Activated naive CD4-positive, alpha-beta T cell treated with anti-CD3 and anti-CD28 coated beads for 36 hours (primary cell): ENCODE measurements at places on chromosomes 5 and 9.

GRCh38 chr9:74953235-74953751, 581 bp upstream of the C9orf40 start:
- DNase-seq = no peak

DNA sequence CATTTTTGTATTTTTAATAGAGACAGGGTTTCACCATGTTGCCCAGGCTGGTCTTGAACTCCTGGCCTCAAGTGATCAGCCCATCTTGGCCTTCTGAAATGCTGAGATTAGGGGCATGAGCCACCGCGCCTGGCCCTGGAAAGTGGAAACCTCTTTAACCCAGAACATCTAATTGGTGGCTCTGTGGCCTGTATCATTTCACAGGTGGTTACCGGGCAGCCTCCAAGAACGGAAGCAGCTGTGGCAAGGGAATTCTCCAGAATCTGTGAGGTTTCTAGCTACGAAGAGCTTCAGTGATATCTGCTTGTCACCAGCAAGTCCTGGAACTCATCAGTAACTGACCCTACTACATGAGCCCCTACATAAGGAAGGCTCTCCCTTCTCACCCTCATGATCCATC, 194.9 kb downstream of the DCP2 start:
- no peak for DNase-seq

DNA sequence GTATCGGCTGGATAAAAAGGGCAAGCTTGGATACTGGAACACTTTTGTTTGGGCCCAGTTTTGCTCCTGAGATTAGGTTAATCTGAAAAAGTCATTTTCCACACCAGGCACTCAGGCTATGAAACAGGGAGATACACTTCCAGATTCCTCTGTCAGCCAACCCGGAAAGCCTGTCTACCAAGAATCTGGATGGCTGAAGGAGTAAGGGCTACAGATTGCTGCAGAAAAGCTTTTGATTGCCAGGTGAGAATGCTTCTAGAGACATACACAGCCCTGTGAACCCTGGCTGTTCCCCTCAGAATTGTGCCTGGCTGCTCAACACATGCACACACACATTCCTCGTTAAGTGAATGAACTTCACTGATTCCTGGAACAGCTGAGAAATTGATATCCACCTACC, 114.4 kb downstream of the PSD2 start:
- DNase-seq = no peak

GRCh38 chr9:95580812-95581761, 64.3 kb upstream of the PTCH1 start:
- DNase-seq = no peak

DNA sequence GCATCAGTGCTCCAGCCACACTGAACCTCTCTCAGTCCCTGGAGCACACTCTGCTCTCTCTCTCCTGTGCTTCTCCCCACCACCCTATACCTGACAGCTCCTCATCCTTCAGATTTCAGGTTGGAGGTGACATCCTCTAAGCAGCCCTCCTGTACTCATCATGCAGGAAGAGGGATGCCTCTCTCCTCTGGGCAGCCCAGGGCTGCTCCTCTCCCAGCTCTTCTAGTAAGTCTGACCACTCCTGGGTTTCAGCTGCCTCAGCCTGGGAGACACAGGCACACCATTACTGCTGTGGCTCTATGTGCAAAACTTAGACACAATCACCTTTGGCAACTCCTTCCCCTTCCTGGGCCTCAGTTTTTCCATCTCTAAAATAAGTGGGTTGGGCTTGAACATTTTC, 232.4 kb upstream of the BRINP1 start:
- DNase-seq = no peak

- no peak for DNase-seq
Observed at GRCh38 chr5:35659556-35659955, 41.9 kb downstream of the SPEF2 start.

DNA sequence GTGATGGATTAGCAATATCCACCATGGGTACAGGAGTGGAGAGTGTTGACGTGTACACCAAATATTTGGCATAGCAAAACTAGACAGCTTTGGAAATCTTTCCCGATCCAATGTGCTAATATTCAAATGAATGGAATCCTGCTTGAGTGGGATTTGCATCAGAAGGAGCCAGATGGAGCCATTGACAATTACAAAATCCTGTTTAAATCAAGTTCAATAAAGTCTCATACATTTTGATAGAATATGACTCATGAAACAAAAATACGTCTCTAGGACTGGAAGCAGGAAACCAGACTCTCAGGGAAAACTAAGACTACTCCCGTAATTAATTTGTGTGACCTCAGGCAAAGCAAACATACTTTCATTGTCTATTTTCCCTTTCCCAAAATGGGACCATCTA, 13.0 kb downstream of the TNC start:
- DNase-seq = no peak

- no peak for DNase-seq
Observed at GRCh38 chr5:151810449-151810848, 38.7 kb downstream of the G3BP1 start.

DNA sequence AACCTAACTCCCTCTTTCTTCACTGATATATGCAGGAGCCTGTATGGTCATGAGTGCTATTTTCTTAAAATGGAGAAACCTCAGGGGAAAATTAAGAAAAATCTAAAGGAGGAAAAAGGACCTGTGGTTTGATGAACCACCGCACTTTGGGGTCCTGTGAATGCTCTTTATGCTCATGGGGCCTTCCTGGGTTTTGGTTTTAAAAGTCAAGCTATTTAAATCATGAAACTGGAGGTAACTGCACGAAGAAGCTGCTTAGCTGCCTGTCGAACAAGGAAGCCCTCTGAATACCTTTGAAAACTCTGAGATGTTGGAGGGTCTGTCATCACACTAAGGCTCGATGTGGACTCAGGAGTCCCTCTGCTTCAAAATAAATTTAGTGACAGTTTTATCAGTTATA, 564.5 kb upstream of the ADAMTS16 start:
- DNase-seq = no peak

GRCh38 chr9:21684831-21685362, 117.5 kb upstream of the MTAP start:
- DNase-seq = peak; percentile 81

DNA sequence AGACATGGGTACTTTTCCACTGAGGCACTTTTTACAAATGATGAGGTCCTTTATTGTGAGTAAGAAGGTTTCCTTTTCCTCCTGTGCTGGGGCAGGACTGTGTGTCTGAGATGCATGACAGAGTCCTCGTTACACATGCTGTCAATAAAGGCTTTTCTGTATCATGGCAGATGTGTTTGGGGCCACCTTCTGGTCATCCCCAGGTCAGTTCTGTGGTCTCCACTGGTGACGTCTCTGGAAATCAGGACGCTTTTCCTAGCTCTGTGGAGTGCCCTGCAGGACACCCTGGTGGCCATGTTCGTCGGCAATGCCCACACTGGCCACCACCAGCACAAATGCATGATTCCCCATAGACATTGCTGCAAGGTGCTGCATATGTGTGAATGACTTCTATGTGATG, 2.8 kb downstream of the CMBL start:
- no peak for DNase-seq

DNA sequence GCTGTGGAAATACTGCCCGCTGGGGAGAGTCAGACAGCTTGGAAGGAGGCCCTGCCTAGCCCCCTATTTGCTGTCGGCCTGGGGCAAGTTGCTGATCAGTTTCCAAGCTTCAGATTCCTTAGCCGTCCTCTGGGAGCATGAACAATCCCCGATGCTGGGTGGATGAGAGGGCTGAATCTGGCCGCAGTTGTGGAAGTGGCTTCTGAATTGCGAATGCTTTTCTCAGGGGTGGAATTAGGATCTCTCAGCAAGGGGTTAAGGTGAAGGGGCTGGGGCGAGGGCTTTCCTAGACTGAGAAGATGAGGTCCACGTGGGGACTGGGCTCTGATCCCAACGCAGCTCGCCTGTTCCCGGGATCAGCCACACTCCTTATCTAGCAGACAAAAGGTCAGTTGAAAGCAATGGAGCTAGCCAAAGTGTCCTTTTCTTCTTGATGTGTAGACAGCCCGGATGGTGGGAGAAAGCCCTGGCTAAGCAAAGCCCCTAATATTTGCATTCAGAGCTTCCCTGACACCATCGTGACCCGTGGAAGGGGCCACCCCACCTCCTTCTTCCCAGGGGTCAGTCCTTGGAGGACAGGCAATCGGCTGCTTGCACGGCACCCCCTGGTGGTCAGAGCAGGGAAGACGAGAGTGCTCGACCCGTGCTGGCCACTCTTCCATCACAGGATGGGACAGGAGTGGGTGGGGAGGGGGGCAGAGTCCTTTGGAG, 54.9 kb downstream of the COL15A1 start:
- peak; percentile 69 for DNase-seq

DNA sequence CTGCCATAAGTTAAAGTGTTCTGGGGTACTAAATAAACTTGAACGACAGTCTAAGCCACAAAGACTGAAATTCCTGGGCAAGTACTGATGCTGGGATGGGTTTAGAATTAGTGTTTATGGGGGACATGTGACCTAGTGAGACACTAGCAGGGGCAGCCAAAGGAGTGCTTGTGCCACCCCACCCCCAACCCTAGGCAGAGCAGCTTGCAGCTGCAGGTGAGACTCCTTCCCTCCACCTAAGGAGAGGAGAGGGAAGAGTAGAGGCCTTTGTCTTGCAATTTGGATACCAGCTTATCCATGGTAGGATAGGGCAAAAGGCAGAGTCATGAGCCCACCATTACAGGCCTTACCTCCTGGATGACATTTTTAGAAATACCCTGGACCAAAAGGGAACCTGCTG, 28.7 kb upstream of the PDE4D start:
- DNase-seq = no peak

- DNase-seq = no peak
Observed at GRCh38 chr9:73118898-73119554, 32.6 kb upstream of the ANXA1 start.

- no peak for DNase-seq
Observed at GRCh38 chr5:11148810-11149539, 387.9 kb upstream of the DAP start.

DNA sequence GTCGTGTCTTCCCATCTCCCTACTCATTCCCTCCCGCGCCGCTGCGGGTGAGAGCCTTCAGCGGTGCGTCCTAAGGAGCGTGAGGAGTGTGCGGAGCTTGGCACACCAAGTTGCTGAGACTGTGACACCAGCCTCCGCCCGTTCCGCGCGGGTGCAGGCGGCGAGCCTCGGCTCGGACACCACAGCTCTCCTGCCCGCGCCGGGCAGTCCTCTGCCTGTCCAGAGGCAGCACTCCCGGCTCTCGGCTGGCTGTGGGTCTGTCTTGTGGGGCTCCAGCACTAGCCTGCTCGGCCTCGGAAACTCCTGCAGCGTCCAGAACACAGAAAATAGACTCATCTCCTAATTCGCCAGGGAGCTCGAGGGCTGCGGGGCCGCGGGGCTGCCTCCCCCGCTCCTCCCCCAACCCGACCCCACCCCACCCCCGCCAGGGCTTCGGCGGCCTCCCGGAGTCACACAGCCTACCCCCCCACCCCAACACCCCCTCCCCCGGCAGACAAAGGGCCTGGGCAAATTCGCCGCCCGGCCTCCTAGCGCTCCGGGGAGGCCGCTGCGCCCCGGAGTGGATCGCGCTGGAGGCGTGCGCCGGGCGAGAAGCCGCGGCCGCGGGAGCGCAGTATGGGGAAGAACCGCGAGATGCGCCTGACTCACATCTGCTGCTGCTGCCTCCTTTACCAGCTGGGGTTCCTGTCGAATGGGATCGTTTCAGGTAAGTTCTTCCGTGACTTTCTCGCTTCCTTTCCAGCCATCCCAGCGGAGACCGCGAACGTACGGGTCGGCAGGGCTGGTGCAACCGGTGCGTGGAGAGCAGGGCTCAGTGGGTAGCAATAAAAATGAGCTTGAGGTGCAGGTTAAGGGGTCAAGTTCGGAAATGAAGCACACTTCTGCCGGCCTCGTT, at the start of gene ADAMTS19:
Gene ADAMTS19, plus strand, starts transcription at position 522 of the 895 bp plus-strand sequence. Its CDS starts 94 bp downstream, at position 616.
- DNase-seq = peak; percentile 59
